Suprapubic skin (tissue), 4 donors: ENCODE measurements at places on chromosomes 16 and 17. TPM values are rescaled to one million over a fixed set of nuclear protein-coding genes. Genes with fewer than 3 reads are reported as not detected.
A peak's percentile ranks its signal among the peaks of the same experiment; 100 is the strongest.

DNA sequence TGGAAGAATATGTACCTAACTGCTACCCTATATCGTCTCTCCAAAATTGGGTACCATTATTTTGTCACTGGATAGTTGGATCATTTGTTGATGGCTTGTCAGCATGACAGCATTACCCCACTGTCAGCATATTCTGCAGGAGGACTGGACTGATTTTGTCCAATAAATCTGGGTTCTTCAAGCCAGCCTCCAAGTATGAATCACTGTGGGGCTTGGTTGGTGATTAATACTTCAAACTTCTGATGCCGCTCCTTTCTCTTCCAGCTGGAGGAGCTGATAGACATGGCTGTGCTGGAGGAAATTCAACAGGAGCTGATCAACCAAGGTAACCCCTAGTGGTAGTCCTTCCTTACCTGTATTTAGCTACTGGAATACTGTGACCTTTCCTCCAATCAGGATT, 2.5 kb downstream of the RPAIN start:
- H3K27me3 ChIP-seq = no peaks in the 10 kb centered on the region
- no peak overlapping the region for H3K27ac ChIP-seq
- no peak overlapping the region for H3K4me3 ChIP-seq
- H3K36me3 ChIP-seq = peaks cover 51% of the 10 kb centered on the region
- H3K4me1 ChIP-seq = peaks cover 31% of the 10 kb centered on the region

GRCh38 chr17:28563475-28563874, 7.8 kb downstream of the PIGS start:
- no peaks in the 10 kb centered on the region for H3K27me3 ChIP-seq
- no peak overlapping the region for H3K4me3 ChIP-seq
- H3K36me3 ChIP-seq = peaks cover 54% of the 10 kb centered on the region

DNA sequence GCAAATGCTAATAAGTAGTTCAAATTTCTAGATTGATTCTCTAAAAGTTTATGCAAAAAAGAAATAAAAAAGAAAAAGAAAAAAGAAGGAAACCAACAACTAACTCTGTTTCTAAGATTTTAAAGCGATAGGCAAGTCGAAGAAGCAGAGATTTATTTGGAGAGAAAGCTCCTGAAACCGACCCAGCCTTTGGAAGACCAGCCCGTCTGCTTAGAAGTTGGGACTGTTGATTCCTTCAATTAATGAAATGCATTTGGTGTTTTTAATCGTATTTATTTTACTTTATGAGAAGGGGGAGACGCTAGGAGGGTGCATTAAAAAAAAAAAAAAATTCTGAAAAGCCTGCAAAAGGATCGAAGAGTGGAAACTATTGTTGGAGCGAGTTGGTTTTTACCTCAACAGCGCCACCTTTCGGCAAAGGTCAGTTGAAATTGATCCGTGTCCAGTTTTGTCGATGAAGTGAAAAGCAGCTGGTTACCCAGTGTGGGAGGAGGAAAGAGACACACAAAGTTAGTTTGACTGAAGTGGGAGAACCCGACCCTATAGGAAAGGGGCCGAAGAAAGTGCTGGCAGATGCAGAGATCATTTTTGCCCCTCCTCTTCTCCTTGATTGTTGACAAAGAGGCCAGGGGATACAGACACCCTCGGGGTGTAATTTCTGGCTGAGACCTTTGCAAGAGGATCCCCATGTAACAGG, 1.5 kb upstream of the MAF start:
- H3K27me3 ChIP-seq = no peaks in the 10 kb centered on the region
- peak overlapping the region; percentile 74 for H3K4me3 ChIP-seq
- peaks cover 43% of the 10 kb centered on the region for H3K4me1 ChIP-seq
- peak; percentile 90 for DNase-seq
- H3K36me3 ChIP-seq = no peaks in the 10 kb centered on the region

DNA sequence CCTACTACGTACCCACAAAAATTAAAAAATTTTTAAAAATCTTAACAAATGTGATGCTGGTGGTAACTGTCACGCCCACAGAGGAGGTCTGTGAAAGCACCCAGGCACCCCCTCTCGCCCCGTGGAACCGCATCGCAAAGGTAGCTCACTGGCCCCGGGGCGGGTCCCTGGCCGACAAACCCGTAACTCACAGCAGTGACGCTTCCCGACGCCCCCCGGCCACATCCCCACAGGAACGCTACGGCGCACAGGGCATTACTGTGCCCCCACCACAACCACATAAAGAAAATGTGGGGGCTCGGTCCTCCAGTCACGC, 366 bp downstream of the ANKS3 start:
- no peaks in the 10 kb centered on the region for H3K27me3 ChIP-seq
- H3K27ac ChIP-seq = peak overlapping the region; percentile 81
- H3K4me3 ChIP-seq = peak overlapping the region; percentile 94
- peaks cover 18% of the 10 kb centered on the region for H3K4me1 ChIP-seq
- peaks cover 19% of the 10 kb centered on the region for H3K36me3 ChIP-seq

DNA sequence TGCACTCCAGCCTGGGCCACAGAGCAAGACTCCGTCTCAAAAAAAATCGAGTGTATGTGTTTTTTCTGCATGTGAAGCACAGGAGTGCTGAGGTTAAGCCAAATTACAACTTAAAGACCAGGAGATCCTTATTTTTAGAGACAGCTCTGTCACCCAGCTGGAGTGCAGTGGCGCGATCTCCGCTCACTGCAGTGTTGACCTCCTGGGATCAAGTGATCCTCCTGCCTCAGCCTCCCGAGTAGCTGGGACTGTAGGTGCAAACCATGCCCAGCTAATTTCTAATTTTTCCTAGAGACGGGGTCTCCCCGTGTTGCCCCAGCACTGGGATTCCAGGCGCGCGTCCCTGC, 7.5 kb upstream of the PPP1R27 start:
- peaks cover 46% of the 10 kb centered on the region for H3K36me3 ChIP-seq
- H3K27me3 ChIP-seq = no peaks in the 10 kb centered on the region
- H3K4me1 ChIP-seq = peaks cover 44% of the 10 kb centered on the region
- H3K27ac ChIP-seq = peak overlapping the region; percentile 92
- no peak overlapping the region for H3K4me3 ChIP-seq

DNA sequence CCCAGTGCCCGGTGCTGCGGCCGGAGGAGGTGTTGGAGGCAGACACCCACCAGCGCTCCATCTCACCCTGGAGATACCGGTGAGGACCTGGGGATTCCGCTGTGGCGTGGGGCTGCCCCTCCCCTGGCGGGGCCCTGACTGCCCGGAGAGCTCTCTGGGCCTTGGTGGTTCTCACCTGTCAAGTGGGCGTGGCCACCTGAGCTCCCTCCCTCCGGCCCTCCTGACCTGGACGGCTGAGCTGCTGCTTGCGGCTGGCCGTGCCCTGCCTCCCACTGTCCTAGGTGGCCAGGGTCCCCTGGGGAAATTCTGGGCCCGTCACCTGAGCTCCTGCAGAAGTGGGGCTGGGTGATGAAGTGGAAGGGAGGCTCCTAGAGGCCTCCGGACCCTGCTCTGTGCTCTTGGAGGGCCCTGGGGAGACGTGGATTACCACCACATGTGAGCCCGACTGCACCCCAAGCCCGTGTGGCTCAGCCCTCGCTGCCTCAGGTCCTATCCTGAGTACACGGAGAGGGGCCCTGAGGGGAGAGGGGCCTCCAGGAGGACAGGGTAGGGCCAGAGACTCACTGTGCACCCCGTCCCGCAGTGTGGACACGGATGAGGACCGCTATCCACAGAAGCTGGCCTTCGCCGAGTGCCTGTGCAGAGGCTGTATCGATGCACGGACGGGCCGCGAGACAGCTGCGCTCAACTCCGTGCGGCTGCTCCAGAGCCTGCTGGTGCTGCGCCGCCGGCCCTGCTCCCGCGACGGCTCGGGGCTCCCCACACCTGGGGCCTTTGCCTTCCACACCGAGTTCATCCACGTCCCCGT, 1.1 kb downstream of the IL17C start:
- H3K27me3 ChIP-seq = peaks cover 71% of the 10 kb centered on the region
- DNase-seq = no peak
- H3K36me3 ChIP-seq = peaks cover 6% of the 10 kb centered on the region
- peaks cover 16% of the 10 kb centered on the region for H3K4me1 ChIP-seq
- no peak overlapping the region for H3K27ac ChIP-seq

- H3K36me3 ChIP-seq = no peaks in the 10 kb centered on the region
- H3K4me1 ChIP-seq = no peaks in the 10 kb centered on the region
- no peaks in the 10 kb centered on the region for H3K27me3 ChIP-seq
Observed at GRCh38 chr16:12674071-12674470, 129.6 kb downstream of the CPPED1 start.

DNA sequence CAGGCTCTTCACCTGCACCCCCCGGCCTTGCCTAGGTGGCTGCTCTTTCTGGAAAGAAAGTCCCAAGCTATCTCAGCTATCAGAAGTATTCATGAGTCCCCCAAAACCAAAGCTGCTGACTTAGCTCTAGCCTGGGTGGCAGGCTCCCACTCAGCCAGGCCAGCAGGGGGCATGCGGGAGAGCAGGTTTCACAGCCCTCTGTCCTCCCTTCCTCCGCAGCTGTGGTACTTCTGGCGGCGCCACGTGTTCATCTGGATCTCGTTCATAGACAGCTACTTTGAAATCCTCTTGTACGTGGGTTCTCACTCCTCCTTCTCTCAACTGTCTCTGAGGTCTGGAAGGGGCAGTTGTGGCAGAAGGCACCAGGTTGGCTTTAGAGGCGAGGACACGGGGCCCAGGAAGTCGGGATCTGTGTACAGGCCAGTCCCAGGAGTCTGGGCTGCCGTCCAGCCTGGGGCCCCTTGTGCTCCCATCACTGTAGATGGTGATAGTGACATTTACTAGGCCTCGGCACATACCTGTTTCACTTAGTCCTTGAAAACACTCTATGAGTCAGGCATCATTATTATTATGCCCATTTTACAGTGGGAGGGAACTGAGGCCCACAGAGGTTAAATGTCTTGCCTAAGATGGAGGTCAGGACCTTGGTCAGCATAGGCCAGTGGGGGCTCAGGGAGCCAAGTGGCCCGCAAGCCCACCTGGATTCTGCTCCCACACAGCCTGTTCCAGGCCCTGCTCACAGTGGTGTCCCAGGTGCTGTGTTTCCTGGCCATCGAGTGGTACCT, 12.9 kb downstream of the TRPV2 start:
- peaks cover 12% of the 10 kb centered on the region for H3K36me3 ChIP-seq
- no peak for DNase-seq
- peaks cover 11% of the 10 kb centered on the region for H3K4me1 ChIP-seq

KRT36 gene
- total RNA-seq = 0.79 TPM

TP53TG3C gene
- total RNA-seq = not detected

RHBDF1 gene
- 36.5 TPM for total RNA-seq
